Mononuclear cell (primary cell): ENCODE measurements at places on chromosomes 5 and 9. TPM values are rescaled to one million over a fixed set of nuclear protein-coding genes. Genes with fewer than 3 reads are reported as not detected.

Gene LIX1
- not detected for total RNA-seq

Gene MLANA
- total RNA-seq: 0.10 TPM

Gene ELP1
- total RNA-seq: 14.1 TPM

Gene PLPPR1
- not detected for total RNA-seq

Gene IL17B
- not detected for total RNA-seq

Gene GPRIN1
- total RNA-seq: 0.94 TPM

Gene TAF1L
- total RNA-seq: under 0.01 TPM

Gene FBP2
- not detected for total RNA-seq

Gene CTXN3
- total RNA-seq: not detected

Gene DBH
- total RNA-seq: 0.10 TPM

Gene ADRB2
- 27.5 TPM for total RNA-seq

Gene CORO2A
- total RNA-seq: 4.6 TPM

Gene BARHL1
- not detected for total RNA-seq

Gene IFNA13
- total RNA-seq: not detected

Gene RFK
- total RNA-seq: 18.4 TPM

Gene HMCN2
- not detected for total RNA-seq

Gene MYMK
- total RNA-seq: not detected

Gene C9orf153
- 1.9 TPM for total RNA-seq

Gene HEMGN
- total RNA-seq: 8.6 TPM

Gene UNC5A
- not detected for total RNA-seq

Gene PCDHGA11
- 0.21 TPM for total RNA-seq

Gene TIMD4
- 3.3 TPM for total RNA-seq

Gene SH3GL2
- total RNA-seq: under 0.01 TPM

Gene COL23A1
- total RNA-seq: 0.10 TPM

Gene SLC27A6
- not detected for total RNA-seq

Gene TSSK1B
- 0.10 TPM for total RNA-seq

Gene SGCD
- 0.10 TPM for total RNA-seq

Gene SLC6A18
- not detected for total RNA-seq

Gene CARD6
- 5.4 TPM for total RNA-seq

Gene GABRA6
- not detected for total RNA-seq

Gene STPG3
- total RNA-seq: not detected

Gene PRKAA1
- total RNA-seq: 152 TPM

Gene PPIC
- total RNA-seq: not detected

Gene SPINK13
- total RNA-seq: not detected

Gene OR1Q1
- not detected for total RNA-seq

Gene TAF7
- total RNA-seq: 76.5 TPM

Gene IL31RA
- total RNA-seq: 1.8 TPM

Gene RXFP3
- total RNA-seq: not detected

Gene NOXA1
- 2.2 TPM for total RNA-seq

Gene HAPLN1
- under 0.01 TPM for total RNA-seq

Gene UCK1
- total RNA-seq: 12.9 TPM

Gene NREP
- total RNA-seq: 6.1 TPM

Gene SLC28A3
- total RNA-seq: 0.10 TPM

Gene MRPL50
- total RNA-seq: 17.3 TPM

Gene DYNC2I2
- 2.1 TPM for total RNA-seq

Gene HSPB3
- 0.31 TPM for total RNA-seq

Gene SPINK6
- total RNA-seq: not detected

Gene PHF19
- 31.6 TPM for total RNA-seq

Gene SCGB3A1
- total RNA-seq: not detected

Gene SUSD3
- 11.0 TPM for total RNA-seq

Gene TEX48
- total RNA-seq: not detected
